ENCODE measurements at places on chromosomes 16 and 17. TPM values are rescaled to one million over a fixed set of nuclear protein-coding genes. Genes with fewer than 3 reads are reported as not detected.

The KRT17 gene
- total RNA-seq, result not detected

The RCVRN gene
- total RNA-seq, result not detected

- DNase-seq, result no peak
Measured at GRCh38 chr16:72884037-72884436, 163.9 kb downstream of the ZFHX3 start.

GRCh38 chr17:17364338-17364667, 61.1 kb downstream of the NT5M start:
- no peak for DNase-seq

DNA sequence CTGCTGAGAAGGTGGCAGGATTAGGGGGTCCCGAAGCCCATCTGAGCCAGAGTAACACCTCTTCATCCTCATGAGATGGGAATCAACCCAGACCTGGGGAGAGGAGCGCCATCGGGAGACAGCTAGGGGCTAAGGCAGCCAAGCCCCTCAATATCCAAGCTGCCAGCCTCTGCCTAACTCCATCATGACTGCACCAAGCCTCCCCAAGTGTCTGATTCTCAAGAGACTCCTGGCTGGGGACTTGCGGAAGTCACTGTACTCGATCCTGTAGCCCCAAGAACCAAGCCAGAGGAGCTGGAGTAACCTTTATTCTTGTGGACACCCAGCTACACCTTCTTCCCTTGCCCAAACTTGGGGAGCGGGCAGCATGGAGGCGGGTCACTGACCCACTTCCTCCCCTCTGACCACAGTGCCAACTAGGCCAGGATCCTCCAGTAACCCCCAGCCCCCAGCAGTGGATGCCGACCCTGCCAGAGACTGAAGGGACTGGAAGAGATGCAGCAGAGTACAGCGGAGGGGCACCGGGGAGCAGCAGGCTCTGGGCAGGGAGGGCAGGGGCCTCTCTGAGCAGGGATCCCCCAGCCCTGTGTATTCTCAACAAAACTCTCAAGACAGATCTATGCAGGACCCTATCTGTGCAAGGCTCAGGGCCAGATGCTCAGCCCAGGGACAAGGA, 13.3 kb downstream of the HDAC5 start:
- DNase-seq, result no peak

The ZNF19 gene
- total RNA-seq, result 2.1 TPM

DNA sequence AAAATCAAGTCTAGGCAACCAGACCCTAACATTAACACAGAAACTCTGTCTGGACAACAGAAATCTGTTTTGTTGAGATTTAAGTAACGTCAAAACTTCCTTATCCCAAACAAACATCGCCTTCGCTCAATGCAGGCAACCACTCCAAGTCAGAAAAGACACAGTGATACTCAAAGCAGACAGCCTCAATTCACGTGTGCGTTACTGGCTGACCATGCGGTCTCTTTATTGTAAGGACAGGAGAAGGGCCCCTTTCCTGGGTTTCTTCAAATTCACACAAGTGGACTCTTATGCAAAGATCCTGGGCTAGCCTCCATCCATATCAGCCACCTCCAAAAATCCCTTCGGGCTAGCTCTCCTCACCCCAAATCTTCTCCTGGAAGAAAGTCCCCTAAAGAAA, 467.7 kb downstream of the SOX9 start:
- no peak for DNase-seq

- no peak for DNase-seq
Measured at GRCh38 chr17:65101371-65101770, 35.8 kb upstream of the RGS9 start.

All from activated CD4-positive, alpha-beta T cell treated with anti-CD3 and anti-CD28 coated beads, Interleukin-2, amount 10 ng/mL, durations not matched to agents 24 days and 14 days (primary cell).